Esophagus mucosa (tissue), 1 donor: ENCODE measurements at places on chromosomes 4 and X. TPM values are rescaled to one million over a fixed set of nuclear protein-coding genes. Genes with fewer than 3 reads are reported as not detected.
A peak's percentile ranks its signal among the peaks of the same experiment; 100 is the strongest.

GRCh38 chr4:13452927-13453579 is 31.1 kb downstream of the RAB28 start:
- no peak for ATAC-seq

GRCh38 chr4:1415681-1415981 is 9.4 kb upstream of the NKX1-1 start:
- no peak for ATAC-seq

- ATAC-seq: peak; percentile 60
Observed at GRCh38 chr4:1365271-1366178, 18.5 kb downstream of the UVSSA start.

GRCh38 chrX:152638443-152638904 is 779 bp downstream of the GABRQ start:
- no peak for ATAC-seq

DNA sequence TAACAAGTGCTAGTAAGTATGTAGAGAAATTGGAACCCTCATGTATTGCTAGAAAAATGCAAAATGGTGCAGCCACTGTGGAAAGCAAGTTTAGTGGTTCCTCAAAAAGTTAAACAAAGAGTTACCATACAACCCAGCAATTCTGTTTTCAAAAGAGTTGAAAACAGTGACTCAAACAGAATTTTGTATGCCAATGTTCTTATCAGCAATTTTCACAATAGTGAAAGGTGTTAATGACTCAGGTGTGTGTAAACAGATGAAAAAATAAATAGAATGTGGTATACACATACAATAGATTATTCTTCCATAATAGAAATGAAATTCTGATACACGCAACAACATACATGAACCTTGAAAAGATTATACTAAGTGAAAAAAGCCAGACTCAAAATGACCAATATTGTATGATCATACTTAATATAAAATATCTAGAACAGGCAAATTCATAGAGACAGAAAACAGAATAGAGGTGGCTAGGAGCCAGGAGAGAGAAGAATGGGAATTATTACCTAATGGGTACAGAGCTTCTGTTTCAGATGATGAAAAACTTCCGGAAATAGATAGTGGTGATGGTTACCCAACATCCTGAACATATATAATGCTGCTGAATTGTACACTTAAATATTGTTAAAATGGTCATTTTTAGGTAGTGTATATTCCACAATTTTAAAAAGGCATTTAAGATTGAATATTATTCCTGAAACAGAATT is 51.6 kb downstream of the WDFY3 start:
- ATAC-seq: no peak

GRCh38 chr4:169327951-169328350 is 57.2 kb upstream of the SH3RF1 start:
- no peak for ATAC-seq

- no peak for ATAC-seq
Observed at GRCh38 chr4:119040694-119041185, 94.9 kb upstream of the MYOZ2 start.

DNA sequence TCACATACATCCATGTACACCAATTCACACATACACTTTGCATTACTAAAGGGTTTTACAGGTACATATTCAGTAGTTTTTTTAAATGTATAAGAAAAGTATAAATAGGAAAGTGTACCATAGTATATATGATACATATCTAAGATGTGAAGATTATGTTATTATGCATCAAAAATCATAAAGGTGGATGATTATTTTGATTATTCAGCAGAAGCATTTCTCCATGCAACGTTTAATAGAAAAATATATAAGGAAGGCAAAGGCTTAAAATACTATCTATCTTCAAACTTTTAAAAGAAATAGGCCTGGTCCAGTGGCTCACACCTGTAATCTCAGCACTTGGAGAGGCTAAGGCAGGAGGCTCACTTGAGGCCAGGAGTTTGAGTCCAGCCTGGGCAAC is 133.5 kb upstream of the KLF3 start:
- no peak for ATAC-seq

Gene FMR1NB
- total RNA-seq: not detected

Gene RASGEF1B
- total RNA-seq: 15.0 TPM
